ENCODE measurements at places on chromosomes 12 and 14.

DNA sequence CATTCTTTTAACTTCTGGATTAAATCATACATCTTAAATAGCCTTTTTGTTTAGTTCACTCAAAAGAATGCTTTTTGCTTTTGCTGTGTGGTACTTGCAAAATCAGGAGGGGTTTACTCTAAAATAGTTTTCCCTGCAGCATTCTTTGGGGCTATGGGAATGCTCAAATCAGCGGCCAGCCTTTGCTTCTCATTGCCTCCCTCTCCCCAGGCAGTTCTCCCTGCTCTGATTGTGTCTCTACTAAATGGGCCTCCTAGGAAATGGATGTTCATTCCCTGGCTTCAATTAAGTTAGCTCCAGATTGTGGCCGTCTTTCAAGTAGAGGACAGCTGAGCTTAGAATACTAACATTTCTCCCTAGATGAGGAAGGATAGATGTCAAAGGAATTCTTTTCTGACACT is 4.4 kb downstream of the TULP3 start:
- DNase-seq, result no peak

- DNase-seq, result no peak
Measured at GRCh38 chr12:2487278-2487677, 307.5 kb upstream of the FKBP4 start.

GRCh38 chr12:90024262-90024661 is 315.6 kb upstream of the ATP2B1 start:
- DNase-seq, result no peak

- no peak for DNase-seq
Measured at GRCh38 chr14:20855652-20856291, 35.4 kb upstream of the RNASE3 start.

GRCh38 chr12:111887926-111888745 is 46.1 kb downstream of the MAPKAPK5 start:
- no peak for DNase-seq

- no peak for DNase-seq
Measured at GRCh38 chr12:106054049-106054448, 84.7 kb downstream of the NUAK1 start.

GRCh38 chr14:23895480-23895879 is 58.1 kb upstream of the DHRS4 start:
- no peak for DNase-seq

DNA sequence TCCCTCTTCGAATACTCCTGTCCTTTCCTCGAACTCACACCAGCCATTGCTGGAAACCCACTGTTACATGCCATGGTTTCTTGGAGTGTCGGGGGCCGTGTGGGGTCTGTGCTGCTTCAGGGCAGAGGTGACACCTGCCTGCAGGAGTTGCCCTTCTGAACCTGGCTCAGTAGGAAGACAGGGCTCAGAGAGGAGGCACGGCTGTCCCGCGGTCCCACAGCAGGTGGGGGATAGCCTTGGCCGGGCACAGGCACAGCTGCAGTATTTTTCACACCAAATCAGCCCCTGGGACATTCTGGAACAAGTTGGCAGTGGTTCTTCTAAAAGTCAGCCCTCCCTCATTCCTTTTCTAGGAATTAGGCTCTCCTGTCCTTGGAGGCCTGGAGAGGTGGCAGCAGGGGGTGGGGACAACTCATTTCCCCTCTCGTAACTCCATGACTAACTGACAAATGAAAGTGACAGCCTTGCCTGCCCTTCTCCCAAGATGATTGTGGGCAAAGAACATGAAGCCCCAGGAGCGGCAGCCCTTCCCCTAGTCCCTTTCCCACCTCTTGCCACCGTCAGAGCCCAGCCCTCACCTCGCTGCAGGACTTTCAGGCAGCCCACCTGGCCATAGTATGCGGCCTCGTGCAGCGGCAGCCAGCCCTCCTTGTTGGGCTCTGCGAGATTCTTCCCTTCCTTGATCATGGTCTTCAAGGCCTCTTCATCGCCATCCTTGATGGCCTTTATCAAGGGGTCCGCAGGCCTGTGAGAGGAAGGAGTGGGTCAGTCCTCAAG is 22.4 kb downstream of the ASB2 start:
- no peak for DNase-seq

- no peak for DNase-seq
Measured at GRCh38 chr12:69052613-69053408, 119.8 kb upstream of the CPM start.

DNA sequence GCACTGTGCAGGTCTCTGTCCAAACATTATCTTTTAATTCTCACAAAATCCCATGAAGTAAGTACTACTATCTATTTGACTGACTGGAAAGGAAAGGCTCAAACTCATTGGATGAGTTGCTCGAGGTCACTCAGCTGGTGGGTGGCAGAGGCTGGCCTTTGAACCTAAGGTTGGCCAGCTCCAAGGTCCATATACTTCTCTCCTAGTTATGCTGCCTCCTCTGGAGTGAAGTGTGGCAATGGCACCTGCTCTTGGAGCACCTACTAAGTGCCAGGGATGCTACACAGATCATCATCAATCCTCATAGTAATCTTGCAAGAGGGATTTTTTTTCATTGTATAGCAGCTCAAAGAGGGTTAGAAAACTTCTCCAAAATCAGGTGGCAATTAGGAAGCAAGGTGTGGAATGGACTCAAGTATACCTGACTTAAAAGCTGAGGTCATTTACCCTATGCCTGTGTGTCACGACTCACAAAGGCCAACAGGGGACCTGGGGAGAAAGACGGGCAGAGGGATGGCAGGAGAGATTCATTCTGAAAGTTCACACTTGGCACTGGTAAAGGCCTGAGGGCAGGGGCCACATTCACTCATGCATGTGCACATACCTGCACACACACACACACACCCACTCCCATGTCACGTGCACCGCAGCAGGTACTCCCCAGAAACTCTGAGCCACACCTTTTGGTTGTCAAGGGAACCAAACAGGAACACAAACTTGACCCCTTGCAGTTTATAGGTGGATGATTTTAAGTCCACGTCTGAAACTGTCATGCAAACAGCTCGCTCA is 146.4 kb downstream of the FOXN3 start:
- no peak for DNase-seq

Measured in stimulated activated CD8-positive, alpha-beta memory T cell treated with anti-CD3 and anti-CD28 coated beads, Interleukin-12 subunit alpha, Interleukin-12 subunit beta, amount 100 ng/mL, for 1 hour (primary cell).